ENCODE measurements at places on chromosomes 3 and 15.

DNA sequence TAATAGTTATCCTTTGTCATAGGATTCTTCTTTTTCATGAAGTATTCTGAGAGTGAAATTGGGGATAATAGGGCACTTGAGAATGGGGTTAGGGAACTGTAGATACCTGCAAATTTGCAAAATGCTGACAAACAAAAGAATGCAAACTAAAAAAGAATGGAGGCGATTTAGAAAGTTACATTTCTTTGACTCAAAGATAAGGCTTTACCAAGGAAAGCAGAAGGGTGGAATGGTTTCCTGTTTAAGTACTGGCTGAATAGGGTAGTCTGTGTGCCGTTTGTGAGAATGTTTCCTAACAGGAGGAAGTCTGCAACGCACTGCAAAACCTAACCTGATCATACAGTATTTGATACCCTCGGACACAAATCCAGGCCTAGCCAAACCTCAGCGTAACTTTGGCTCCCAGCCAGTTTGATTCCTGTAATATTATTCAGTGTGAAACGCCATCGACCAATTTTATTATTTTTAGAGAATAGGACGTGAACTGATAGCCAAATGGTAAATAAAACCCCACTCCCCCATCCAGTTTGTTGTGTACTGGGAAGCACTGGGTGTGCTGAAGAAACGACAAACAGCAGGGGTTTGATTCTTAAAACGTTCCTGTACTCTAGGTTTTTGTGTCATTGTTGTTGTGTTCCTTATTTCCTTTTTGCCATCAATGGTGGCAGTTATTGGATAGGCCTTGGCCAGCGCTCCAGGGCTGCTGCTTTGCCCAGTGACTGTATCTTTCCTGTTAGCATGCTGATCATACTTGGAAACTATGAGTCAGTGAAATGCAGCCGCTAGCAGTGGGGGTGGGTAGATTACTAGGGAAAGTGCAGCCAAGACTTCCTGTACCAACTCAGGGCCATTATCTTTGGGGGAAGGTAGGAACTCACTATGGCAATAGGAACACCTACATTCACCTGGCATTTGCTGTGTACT lies 148.0 kb upstream of the TBL1XR1 start:
- DNase-seq: peak; percentile 96

GRCh38 chr3:58691997-58692396 lies 25.4 kb upstream of the FAM3D start:
- no peak for DNase-seq

GRCh38 chr3:164521644-164522043 lies 556.7 kb downstream of the SI start:
- no peak for DNase-seq

DNA sequence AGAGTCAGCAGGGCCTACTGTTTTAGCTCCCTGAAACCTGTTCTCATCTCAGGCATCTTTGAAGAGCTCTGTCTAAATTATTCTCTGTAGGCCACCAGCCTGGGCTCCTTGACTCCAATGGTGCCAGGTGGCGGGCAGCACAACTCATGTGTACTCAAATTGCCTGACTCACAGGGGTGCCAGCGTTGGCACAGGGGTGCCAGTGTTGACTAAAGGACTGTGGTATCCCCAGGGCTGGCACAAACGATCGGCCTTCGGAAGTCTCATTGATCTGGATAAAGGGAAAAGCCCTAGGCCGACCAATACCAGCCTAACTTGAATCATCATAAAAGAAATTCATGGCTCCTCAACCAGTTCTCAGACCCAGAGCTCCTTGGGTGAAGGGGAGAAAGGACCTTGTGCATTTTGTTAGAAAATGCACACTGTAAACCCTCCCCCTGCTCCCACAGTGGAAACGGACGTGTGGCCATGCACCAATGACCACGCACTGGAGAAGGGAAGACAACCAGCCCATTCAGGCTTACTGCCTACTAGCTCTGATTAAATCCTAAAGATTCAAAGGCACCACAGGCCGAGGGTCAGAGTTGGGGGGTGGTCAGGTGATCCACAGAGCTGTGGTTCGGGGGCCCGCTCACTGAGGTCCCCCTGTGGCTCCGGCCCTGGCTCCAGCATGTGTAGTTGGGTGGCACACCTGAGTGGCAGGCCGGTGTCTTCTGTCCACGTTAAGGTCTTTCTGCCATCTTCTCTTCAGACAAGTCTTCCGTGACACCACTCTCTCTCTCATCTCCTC lies 68.9 kb downstream of the NIPA2 start:
- DNase-seq: no peak

DNA sequence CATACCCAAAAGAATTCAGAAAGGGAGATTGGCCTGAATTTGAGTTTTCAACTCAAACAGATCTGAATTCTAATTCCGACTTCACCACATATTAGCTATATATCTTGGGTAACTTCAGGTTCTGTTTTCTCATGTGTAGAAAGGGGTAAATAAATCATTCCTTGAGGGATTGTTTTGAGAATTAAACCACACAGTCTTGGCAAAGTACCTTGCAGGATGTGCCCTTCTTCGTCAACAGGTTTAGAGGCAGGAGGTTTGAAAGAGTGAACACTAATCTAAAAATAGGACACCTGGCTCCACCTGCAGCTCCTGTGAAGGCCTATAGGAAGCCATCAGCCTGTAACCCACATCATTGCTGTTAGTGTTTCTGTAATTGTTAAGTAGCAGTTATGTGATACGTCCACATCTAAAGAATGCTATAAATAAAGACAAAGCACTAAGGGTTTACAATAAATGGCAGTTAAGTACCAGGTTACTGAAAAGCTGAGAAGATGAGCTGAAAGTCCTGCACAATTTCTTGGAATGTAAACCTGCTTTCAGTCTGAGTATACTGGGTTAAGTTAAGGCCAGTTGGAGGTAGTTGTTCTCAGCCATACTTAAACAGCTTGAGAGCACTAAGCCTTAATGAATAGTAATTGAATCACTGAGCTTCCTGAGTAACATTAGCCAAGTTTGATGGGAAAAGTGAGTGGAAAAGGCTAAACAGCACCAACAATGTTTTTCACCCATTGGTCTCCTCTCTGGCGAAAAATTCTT lies 6.0 kb downstream of the CCDC80 start:
- no peak for DNase-seq

- no peak for DNase-seq
These were observed 33.2 kb downstream of the CBLB start for GRCh38 chr3:105835606-105836005.

DNA sequence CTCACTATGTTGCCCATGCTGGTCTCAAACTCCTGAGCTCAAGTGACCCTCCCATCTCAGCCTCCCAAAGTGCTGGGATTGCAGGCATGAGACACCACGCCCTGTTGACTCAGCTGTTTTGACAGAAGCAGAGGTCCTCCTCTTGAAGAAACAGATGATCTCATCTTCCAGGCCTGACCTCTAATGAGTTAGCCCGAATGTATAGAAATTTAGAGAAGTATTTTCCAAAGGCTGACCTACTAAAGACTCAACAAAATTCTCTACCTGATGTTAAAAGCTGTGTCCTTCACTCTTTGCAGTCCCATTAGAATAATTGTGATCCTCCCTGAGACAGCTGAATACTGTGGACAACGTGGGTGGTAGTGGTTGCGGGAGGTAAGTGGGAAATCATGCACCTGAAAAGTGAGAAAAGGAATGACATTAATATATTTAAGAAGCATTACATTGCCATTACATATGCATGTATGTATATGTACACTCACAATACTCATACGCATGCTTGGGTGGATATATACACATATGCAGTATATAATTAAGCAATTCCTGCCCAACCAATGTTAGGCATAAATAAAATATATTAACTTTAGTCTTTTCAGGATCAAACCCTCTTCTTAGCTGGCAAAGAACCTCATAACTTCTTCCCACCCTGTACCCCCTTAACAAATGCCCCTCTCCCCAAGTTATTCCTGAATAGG lies 204.6 kb upstream of the NR2F2 start:
- no peak for DNase-seq

GRCh38 chr3:14513566-14514322 lies 26.4 kb downstream of the GRIP2 start:
- DNase-seq: no peak

- DNase-seq: peak; percentile 75
These were observed 405.9 kb downstream of the ROBO1 start for GRCh38 chr3:79361748-79362378.

DNA sequence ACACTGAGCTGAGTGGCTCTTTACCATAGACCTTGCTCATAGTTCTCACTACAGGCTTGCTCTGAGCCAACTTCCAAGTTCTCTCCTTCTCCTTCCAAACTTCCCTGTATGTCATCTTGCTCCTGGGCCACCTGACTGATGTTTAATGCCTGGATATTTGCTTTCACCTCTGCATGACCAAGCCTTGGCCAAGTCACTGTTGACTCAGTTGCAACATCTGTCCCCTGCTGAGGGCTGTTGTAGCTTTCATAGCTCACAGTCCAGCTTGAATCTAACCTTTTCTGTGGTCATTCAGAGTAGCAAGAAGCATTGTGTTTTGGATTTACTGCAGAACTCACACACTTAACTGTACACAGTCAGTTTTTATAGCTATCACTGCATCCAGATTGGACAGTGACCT lies 171.8 kb upstream of the ROPN1 start:
- no peak for DNase-seq

- no peak for DNase-seq
These were observed 307.7 kb downstream of the RPLP1 start for GRCh38 chr15:69760258-69760845.

DNA sequence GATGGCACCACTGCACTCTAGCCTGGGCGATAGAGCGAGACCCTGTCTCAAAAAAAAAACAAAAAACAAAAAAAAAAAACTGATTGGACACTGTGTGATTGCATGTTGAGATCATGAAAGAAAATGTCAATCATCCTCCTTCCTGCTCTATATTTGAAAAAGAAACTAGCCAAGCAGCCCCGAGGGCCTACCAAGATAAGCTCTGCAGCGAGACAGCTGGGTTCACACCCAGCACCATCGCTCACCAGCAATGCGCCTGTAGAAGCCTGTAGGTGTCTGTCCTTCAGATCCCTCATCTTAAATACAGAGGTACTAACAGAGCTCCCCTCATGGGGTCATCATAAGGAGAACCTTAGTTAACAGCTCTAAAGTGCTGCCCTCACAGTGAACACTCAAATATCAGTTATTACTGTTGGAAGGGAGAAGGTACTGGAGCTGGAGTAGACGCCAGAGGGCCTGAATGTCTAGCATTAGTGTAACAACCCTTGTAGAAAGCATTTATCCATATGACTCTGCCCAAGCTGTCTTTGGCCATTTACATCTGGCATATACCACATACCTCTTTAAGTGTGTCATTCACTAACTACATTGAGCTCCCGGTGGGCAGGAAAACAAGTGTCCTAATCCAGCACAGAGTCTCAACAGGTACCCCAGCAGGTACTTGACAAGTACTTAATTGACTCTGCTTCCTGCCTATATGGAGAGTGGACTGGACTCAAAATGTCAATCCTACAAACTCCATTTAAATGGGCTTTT lies 22.9 kb downstream of the MYLK start:
- no peak for DNase-seq

DNA sequence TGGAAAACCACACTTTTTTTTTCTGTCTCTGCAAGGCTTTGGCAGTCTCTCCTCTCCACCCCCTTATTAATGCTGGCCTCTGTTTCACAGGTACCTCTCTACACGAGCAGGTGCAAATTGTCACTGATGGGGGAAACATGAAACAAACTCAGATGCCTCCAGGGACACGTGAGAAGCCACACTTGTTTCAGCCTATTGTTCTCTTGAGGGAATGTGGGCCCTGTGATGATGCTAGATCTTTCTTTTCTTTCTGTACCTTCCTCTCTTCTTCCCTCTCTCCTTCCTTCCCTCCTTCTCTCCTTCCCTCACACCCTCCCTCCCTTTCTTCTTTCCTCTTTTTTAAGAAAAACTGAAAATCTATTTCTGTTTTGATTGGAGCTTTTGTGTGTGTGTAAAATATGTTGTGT lies 5.7 kb upstream of the BLM start:
- DNase-seq: no peak

GRCh38 chr15:29747837-29748417 lies 74.3 kb downstream of the TJP1 start:
- peak; percentile 37 for DNase-seq

DNA sequence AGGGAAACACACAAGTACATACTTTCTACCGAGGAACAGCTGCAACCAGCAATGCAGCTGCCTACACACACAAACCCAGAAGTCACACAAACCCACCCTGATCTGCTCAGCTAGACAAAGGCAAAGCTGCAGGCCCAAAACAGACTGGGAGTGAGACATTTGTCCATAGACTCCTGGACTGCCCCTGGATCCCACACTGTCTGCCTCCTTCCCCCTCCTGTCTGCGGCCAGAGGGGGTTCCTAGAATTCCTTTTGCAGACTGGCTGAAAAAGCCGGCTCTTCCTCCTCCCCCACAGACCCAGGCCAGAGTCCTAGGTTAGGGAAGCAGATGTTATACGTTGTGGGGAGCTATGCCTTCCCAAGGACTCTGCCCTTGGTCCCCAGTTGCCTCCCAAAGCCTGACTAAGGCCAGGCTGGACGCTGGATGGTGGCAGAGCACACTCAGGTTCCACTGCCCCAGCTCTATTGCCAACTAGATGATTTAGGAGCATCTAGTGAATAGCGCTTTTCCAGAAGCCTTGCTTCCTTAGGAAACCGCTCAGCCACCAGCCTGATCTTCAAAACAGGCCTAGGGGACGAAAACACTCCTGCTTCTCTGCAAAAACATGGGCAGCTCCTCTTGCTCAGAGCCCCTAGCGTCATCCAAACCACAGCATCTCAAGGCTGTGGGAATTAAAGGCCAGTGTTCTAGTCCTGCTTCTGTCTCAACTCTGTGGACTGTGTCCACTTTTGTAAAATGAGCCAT lies 37.4 kb upstream of the CILP start:
- peak; percentile 67 for DNase-seq

- peak; percentile 19 for DNase-seq
These were observed 111.0 kb downstream of the ADAMTS17 start for GRCh38 chr15:100230784-100231183.

DNA sequence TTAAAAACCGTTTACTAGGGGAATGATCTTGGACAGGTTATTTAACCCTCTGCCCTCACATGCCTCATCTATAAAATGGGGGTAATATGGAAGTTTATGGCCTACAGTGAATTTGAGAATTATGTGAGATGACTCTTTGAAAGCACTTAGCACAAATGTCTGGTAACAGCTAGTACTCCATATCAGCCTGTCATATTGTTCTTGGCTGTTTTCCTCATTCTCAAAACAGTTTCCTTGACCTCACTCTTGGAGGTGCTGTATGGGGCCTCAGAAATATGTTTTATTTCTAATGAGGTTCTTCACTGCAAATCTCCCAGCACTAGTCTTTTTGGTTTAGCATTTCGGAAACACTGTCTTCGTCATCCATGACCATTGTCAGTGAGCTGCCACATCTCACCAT lies 398.2 kb downstream of the FEZF2 start:
- DNase-seq: no peak

- DNase-seq: peak; percentile 55
These were observed 91.1 kb upstream of the RNF7 start for GRCh38 chr3:141646760-141647561.

All from tongue (tissue), 3 donors.